Fibroblast of the aortic adventitia (primary cell): ENCODE measurements at places on chromosomes 16 and 17.

DNA sequence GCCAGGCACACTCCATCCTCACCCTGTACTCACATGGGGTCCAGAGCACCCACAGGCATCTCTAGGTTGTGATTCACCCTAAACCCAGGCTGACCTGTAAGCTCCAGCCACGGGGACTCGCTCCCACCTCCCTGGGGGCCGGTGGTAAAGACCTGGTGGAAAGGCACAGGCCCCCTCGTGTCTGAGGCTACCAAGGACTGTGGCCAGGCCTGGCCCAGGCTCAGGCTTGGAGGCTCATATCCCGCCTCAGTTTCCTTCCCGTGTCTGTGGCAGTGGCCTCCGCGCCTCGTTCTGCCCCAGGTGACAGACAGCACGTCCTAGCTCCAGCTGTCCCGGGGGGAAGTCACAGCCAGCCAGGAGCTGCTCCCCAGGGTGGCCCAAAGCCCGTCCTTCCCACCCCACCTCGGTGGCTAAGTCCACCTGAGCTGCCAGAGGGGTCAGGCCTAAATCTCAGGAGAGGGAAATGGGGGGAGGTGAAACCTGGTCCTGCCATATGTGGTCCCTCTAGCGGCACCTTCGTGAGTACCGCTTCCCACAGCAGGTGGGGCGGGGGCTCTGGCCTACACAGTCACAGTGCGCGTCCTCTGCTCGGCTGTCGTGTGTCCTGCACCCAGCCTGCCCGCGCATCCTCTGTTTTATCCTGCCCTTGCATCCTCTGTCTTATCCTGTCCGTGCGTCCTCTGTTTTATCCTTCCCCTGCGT lies 12.6 kb downstream of the CDH15 start:
- no peak for DNase-seq

DNA sequence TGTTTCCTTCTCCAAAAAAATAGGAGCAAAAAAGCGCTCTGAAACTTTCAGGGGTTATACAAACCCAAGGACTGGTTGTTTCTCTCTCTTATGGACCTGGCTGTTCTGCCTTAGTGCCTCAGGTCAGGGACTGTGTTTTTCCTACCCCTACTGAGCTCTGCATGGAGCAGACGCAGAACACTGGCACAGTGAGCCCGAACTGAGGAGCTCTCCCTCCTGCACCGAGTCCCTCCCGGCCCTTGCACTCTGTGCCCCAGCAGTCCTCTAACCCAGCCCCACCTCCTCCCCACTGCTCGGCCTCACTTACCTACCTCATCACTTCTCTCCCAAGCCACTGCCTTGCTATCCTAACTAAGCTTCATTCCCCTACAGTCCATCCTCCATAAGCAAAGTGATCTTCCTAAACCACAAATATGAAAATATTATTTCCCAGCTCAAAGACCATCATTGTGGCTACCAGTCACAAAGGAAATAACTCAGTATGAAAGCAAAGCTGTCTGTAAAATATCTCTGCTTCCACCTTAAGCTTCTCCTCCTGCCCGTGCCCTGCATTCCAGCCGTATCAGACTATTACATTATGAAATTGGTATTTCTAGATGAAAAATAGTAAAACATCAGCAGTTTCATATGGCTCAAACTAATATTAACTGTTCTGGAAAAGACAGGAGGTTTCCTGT lies 13.6 kb downstream of the MEIOB start:
- no peak for DNase-seq

DNA sequence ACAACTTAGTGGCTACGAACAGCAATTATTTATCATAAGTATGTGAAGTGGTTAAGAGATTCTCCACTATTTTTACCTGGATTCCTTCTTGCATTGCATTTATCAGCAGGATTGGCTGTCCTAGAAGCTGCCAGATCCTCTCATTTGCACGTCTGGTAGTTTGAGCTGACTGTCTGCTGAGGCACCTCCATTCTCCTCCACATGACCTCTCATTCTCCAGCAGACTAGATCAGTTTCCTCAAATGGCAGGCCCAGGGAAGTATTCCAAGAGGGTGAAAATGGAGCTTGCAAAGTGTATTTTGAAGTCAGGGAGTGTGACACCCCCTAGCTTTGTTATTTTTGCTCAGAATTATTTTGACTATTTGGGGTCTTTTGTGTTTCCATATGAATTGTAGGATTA lies 870.1 kb downstream of the CDH11 start:
- DNase-seq: no peak

DNA sequence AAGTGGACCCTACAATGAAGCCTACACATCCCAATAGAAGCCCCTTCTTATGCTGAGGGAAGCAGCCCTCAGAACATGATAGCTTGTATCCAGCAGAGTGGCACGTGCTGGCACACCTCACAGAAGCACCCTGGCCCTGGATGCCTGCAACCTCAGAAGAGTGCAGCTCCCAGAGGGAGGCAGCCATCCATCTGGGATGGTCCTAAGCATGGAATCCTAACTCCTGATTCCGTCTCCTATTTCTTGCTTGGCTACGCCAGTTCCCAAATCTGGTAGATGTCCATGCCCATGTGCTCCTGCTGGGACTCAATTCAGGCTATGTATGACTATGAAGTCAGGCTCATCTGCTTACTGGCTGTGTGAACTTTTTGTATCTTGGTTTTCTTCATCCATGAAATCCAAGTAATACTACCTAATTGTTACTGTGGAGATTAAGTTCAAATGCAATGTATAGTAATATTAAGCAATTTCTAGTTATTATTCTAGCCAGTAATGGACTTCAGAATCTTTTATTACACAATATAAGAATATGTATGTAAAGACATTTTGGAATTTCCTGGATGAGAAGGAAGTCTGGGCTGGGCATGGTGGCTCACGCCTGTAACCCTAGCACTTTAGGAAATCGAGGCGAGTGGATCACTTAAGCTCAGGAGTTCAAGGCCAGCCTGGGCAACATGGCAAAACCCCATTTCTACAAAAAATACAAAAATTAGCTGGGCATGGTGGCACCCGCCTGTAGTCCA lies 32.4 kb downstream of the SIAH1 start:
- no peak for DNase-seq

DNA sequence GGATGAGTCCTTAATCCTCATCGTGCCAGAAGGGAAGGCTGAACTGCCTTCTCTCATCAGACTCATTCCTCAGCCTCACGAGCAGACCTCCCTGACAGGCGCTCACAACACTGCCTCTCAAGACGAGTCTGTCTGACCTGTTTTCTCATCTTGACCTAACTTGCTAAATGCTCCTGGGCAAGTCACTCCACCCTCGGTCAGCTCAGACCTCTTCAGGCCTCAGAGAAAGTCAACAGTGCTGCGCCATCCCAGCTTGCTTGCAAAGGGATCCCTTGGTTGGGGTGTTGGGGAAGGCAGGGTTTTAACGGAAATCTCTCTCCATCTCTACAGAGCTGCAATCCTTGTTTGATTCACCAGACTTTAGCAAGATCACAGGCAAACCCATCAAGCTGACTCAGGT lies 15.0 kb downstream of the SERPINF1 start:
- no peak for DNase-seq

GRCh38 chr17:57453841-57454425 lies 197.6 kb downstream of the MSI2 start:
- no peak for DNase-seq

- no peak for DNase-seq
Measured at GRCh38 chr16:1590930-1591705, 20.8 kb downstream of the IFT140 start.

DNA sequence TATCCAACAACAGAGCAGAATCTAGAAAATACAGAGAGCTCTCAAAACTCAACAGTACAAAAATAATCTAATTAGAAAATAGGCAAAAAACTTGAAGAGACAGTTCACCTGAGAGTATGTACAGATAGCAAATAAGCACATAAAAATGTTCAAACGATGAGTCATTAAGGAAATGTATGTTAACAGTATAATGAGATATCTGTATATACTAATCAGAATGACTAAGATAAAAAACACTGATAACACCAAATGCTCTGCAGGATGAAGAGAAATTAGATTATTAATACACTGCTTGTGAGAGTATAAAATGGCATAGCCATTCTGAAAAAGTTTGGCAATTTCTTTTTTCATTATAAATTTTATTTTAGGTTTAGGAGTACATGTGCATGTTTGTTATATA lies 1307.6 kb upstream of the GOT2 start:
- DNase-seq: no peak

DNA sequence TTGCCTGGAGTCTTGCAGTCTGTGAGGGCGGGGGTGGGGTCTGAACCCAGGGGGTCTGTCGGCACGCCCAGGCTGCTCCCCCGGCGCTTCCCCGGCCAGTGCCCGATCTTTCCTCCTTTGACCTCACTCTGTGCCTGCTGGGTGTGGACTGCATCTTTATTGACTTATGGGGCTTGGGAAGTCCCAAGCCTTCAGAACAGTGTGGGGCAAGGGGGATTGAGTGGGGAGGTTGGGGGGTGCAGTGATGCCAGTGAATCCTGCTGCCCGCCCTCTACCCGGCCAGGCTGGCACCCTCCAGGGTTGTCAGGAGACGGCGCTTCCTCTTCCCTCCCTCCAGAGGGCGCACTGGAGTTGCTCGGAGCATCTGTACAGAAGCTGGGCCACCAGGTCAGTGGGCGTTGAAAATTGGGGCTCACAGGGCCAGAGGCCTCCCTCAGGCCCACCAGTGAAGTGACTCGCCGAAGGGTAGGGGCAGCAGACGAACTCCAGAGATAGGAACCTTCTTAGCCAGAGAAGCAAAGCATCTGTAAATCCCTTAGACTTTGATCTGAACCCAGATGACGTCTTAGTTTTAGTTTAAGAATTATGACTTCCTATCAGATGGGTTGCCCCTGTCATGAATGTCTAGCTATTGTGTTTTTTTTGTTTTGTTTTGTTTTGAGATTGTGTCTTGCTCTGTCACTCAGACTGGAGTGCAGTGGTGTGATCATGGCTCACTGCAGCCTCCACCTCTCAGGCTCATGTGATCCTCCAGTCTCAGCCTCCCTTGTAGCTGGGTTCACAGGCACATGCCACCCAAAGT lies 184.8 kb upstream of the CIBAR2 start:
- peak; percentile 38 for DNase-seq

GRCh38 chr16:12569061-12569460 lies 234.6 kb downstream of the CPPED1 start:
- no peak for DNase-seq

GRCh38 chr16:67216612-67217490 lies 10.1 kb upstream of the TMEM208 start:
- peak; percentile 26 for DNase-seq

GRCh38 chr16:15587152-15587825 lies 55.7 kb downstream of the MARF1 start:
- DNase-seq: no peak

DNA sequence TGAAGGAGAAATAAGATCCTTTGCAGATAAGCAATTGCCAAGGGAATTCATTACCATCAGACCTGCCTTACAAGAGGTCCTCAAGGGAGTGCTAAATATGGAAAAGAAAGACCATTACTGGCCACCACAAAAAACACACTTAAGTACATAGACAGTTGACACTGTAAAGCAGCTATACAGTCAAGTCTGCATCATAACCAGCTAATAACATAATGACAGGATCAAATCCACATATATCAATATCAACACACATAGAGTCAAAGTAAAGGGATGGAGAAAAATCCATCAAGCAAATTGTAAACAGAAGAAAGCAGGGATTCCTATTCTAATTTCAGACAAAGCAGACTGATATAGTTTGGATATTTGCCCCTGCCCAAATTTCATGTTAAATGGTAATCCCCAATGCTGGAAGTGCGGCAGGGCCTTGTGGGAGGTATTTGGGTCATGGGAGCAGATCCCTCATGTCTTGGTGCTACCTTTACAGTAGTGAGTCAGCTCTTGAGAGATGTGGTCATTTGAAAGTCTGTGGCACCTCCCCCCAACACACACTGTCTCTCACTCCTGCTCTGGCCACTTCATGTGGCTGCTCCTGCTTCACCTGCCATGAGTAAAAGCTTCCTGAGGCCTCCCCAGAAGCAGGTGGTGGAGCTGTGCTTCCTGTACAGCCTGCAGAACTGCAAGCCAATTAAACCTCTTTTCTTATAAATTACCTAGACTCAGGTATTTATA lies 32.8 kb downstream of the TANC2 start:
- DNase-seq: peak; percentile 39

- DNase-seq: no peak
Measured at GRCh38 chr16:1914988-1915387, 3.2 kb downstream of the HS3ST6 start.

- no peak for DNase-seq
Measured at GRCh38 chr17:69820876-69821473, 254.1 kb upstream of the KCNJ16 start.

GRCh38 chr17:41211845-41212466 lies 14.5 kb upstream of the KRTAP9-2 start:
- peak; percentile 42 for DNase-seq

DNA sequence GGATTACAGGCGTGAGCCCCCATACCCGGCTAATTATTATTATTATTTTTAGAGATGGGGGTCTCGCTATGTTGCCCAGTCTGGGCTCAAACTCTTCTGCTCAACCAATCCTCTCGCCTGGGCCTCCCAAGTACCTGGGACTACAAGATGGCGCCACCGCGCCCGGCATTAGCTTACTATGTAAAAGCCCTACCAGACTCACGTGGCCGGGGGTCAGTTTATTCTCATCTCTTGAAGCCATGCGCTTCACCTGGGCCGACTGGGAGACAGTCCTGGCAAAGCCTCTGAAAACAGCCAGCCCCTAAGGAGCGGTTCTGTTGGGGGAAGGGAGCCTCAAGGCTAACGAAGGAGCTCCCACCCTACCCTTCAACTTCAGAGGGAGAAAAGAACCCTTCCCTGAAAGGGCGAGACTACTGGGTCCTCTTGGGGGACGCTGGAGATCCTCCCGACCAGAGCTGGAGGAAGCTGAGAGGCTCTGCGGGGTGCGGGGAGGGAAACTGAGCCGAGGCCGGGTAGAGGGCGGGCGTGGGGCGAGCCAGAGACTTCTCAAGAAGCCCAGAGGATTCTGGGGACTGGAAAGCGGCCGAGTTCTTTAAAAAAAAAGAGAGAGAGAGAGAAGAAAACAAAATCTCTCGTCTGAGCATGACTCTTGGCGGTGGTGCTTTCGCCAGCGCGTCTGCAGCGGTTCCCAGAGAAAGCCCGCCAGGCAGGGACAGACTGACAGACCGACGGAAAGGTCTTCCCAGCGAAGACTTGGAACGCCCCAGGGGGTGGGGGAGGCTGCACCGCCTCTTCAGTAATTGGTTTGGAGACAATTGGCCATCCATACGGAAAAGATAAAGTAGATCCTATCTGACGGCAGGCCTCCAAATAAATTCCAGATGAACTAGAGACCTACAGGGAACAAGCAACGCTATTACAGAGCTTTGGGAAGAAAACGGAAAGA lies 5.6 kb upstream of the TUBG2 start:
- peak; percentile 88 for DNase-seq

DNA sequence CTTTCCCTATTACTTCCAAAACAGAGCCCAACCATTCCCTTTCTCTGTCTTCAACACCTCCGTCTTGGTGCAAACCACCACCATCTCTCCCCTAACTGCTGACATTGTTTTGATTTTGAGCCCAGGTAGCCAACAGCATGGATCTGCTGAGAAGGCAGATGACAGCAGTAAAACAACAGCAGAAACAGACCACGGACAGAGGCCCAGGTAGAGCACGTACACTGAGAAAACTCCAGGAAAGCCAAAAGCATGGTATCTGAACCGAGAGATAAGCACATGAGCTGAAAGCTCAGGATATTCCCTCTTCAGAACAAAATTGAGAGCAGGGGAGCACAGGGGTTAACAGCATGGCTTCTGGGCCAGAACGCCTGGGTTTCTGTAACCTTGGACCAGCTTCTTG lies 18.9 kb upstream of the MAP3K14 start:
- no peak for DNase-seq
